ENCODE measurements at places on chromosomes 3 and 15. TPM values are rescaled to one million over a fixed set of nuclear protein-coding genes. Genes with fewer than 3 reads are reported as not detected.
A peak's percentile ranks its signal among the peaks of the same experiment; 100 is the strongest.

DGKG gene
- 7.5 TPM for total RNA-seq

DISP2 gene
- 0.25 TPM for total RNA-seq

DNA sequence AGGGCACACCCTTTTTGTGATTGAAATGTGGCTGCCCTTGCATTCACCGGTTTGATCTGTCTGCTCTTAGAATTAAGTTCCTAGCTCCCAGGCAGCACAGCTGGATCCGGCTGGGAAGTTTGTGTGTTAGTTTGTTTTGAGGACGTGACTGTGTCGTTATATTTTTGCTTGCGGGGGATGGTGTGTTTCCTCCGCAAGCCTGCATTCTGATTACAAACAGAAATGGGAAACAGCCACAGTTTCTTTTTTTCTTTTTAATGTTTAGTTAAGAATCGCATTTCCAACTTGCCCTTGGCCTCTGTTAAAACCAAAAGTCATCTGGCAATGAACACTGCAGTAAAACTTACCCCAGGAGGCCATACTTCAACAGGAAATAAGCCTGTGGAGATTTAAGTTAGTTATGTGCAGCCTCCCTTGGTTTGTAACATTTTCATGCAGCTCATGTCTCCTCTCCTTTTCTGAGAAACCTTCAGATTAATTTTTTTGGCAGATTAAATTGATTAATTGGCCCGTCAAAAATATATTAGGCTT is 888 bp downstream of the TMOD3 start:
- peaks cover 8% of the 10 kb centered on the region for H3K27me3 ChIP-seq
- no peak for DNase-seq
- peak overlapping the region; percentile 99 for H3K4me3 ChIP-seq
- peaks cover 38% of the 10 kb centered on the region for H3K4me1 ChIP-seq
- no peaks in the 10 kb centered on the region for H3K36me3 ChIP-seq

DNA sequence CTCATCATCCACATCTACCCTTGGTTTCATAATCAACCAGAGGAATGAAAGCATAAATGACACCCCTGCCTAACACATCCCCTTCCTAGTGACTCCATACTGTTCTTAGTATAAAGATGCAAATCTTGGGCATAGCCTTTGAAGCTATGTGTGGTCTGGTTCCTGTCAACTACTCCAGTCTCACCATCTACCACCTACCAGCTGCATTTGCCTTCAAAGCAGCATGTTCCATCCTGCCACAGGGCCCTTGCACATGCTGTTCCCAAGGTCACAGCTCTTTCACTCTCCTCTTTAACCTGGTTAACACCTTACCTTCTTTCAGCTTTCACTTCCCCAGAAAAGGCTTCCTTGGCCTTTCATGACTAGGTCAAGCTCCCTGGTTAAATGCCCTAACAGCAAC is 62.3 kb upstream of the ARHGEF3 start:
- DNase-seq = no peak
- H3K27ac ChIP-seq = peak overlapping the region; percentile 26
- peak overlapping the region; percentile 36 for H3K4me3 ChIP-seq
- H3K36me3 ChIP-seq = no peaks in the 10 kb centered on the region

DNA sequence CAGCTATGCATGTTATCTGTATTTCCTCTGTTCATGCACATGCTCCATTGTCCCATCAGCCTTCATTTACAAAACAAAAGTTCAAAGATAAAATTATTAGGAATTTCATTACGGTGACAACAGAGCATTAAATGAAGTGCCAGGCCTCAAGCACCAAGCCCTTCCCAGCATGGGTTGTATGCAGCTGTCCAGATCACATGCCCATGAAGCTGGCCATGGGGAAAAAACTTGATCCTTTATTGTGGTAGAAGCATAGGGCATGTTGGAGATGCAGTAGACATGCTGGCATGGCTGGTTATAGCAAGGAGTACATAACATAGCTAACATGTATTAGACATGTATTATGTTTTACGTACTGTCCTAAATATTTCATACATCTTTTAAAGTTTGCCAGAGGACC is 4.1 kb upstream of the THRB start:
- no peaks in the 10 kb centered on the region for H3K36me3 ChIP-seq
- no peak for DNase-seq
- peaks cover 9% of the 10 kb centered on the region for H3K4me1 ChIP-seq

GRCh38 chr15:48285329-48286214 is 45.7 kb upstream of the DUT start:
- no peak overlapping the region for H3K4me3 ChIP-seq
- H3K27me3 ChIP-seq = peaks cover 13% of the 10 kb centered on the region
- no peak for DNase-seq
- H3K27ac ChIP-seq = no peak overlapping the region
- H3K4me1 ChIP-seq = peaks cover 6% of the 10 kb centered on the region

DNA sequence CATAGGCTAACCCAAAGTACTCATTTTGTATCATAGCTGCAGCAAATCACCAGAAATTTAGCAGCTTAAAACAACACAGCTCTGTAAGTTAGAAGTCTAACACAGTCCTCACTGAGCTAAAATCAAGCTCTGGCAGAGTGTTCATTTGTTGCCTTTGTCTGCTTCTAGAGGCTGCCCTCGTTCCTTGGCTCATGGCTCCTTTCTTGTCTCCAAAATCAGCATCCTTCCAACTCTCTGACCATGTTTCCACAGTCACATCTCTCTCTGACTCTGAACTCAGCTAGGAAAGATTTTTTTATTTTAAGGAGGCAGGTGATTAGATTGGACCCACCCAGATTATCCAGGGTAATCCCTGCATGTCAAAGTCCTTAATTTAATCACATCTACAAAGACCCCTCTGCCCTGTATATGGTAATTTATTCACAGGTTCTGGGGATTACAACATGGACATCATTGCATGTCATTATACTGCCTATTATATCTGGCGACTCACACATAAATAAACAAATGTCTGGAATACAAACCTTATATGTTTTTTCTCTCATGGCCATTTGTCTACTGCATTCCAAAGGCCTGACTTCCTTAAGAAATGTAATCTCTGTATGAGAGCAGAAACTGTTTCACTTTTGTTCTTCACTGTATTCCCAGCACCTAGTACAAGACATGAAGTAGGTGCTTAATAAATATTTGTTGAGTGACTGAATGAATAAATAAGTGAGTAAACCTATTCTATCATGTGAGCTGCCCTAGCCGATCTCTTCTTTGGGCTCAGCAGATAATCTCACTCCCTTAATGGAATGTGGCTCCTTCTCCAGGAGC is 15.1 kb upstream of the UACA start:
- H3K27ac ChIP-seq = no peak overlapping the region
- H3K4me1 ChIP-seq = no peaks in the 10 kb centered on the region
- no peaks in the 10 kb centered on the region for H3K36me3 ChIP-seq

- H3K4me1 ChIP-seq = no peaks in the 10 kb centered on the region
- DNase-seq = no peak
- H3K27ac ChIP-seq = no peak overlapping the region
- no peak overlapping the region for H3K4me3 ChIP-seq
- H3K36me3 ChIP-seq = no peaks in the 10 kb centered on the region
These were observed 42.1 kb upstream of the RARB start for GRCh38 chr3:25385807-25386460.

DNA sequence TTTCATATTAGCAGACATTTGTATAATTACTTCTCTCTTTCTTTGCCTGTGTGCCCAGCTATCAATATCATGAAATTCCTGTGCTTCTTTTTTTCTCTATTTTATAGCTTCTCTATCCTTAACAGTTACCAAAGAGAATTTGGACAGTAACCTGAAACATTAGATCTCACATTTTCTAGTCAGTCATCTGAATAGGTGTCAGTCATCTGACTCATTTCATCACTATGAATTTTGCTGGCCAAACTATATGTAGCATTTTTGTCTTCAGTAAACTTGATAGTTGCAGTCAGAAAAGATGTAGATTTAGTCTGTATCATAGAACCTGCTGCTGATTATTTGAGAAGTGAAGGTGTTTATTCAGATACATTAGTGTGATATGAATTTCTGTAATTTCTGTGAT is 52.6 kb downstream of the HMG20A start:
- no peaks in the 10 kb centered on the region for H3K27me3 ChIP-seq
- H3K36me3 ChIP-seq = peaks cover 19% of the 10 kb centered on the region

- peaks cover 2% of the 10 kb centered on the region for H3K4me1 ChIP-seq
- no peak overlapping the region for H3K4me3 ChIP-seq
- H3K36me3 ChIP-seq = no peaks in the 10 kb centered on the region
- no peak overlapping the region for H3K27ac ChIP-seq
- no peaks in the 10 kb centered on the region for H3K27me3 ChIP-seq
- DNase-seq = no peak
These were observed 385.9 kb downstream of the RAP2B start for GRCh38 chr3:153547970-153548369.

ARHGEF26 gene
- 0.17 TPM for total RNA-seq

CACNA1D gene
- 0.26 TPM for total RNA-seq

DNA sequence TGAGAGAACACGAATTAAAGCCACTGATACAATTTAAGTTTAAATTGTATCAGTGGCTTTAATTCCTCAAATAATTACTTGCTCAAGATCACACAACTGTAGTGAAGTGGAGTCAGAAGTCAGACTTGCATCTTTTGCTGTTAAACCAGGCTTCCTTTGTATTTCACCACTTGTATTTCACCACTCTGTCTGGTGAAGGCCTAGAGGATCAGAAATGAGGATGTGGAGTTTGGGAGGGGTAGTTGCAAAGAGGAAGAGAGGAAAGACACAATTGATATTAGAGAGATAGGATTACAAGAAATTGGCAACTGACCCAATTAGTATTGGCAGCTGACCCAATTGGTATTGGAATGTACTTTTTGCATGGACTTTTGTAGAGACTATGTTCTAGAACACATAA is 288.1 kb upstream of the GPR149 start:
- no peak overlapping the region for H3K27ac ChIP-seq
- H3K4me1 ChIP-seq = no peaks in the 10 kb centered on the region
- no peak overlapping the region for H3K4me3 ChIP-seq

- no peaks in the 10 kb centered on the region for H3K4me1 ChIP-seq
- peaks cover 8% of the 10 kb centered on the region for H3K27me3 ChIP-seq
- no peak for DNase-seq
- no peak overlapping the region for H3K4me3 ChIP-seq
- no peak overlapping the region for H3K27ac ChIP-seq
These were observed 7.7 kb upstream of the DCP1A start for GRCh38 chr3:53354945-53355498.

GRCh38 chr15:82093774-82094211 is 48.0 kb upstream of the MEX3B start:
- no peak for DNase-seq
- H3K36me3 ChIP-seq = no peaks in the 10 kb centered on the region
- no peaks in the 10 kb centered on the region for H3K4me1 ChIP-seq
- no peak overlapping the region for H3K4me3 ChIP-seq

RASGRP1 gene
- 154 TPM for total RNA-seq

DNA sequence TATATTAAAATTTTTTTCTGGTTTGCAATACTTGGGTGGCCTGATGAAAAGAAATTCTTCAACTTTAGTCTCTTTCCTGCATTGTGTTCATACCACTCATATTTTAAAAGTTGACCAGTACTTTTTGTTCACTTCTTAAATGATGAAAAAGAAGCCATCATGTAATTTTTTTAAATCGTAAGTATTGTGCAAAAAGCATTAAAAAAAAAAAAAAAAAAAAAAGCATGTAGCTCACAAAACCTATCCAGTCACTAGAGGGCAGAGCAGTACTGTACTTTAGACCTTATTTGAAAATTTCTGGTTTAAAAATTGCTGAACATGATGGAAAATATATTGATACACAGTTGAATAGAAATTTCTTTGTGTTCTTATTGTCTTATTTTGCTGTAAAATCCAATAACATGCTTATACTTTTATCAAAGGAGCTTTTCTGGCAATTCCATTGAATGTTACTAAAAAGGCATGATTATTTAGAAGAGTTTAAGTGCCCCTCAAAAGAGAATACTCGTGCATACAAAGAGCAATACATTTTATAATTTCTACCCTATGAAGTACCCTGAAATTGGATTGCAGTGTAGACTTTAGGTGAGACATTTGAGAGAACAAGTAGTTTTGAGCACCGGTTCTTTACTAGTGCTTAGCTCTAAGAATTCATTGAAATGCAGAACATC is 137.7 kb downstream of the BBX start:
- DNase-seq = no peak
- no peaks in the 10 kb centered on the region for H3K27me3 ChIP-seq
- H3K4me1 ChIP-seq = peaks cover 11% of the 10 kb centered on the region
- H3K27ac ChIP-seq = no peak overlapping the region
- no peak overlapping the region for H3K4me3 ChIP-seq
- H3K36me3 ChIP-seq = no peaks in the 10 kb centered on the region

GRCh38 chr3:4729061-4729973 is 236.2 kb downstream of the ITPR1 start:
- no peak overlapping the region for H3K27ac ChIP-seq
- H3K36me3 ChIP-seq = peaks cover 32% of the 10 kb centered on the region

DNA sequence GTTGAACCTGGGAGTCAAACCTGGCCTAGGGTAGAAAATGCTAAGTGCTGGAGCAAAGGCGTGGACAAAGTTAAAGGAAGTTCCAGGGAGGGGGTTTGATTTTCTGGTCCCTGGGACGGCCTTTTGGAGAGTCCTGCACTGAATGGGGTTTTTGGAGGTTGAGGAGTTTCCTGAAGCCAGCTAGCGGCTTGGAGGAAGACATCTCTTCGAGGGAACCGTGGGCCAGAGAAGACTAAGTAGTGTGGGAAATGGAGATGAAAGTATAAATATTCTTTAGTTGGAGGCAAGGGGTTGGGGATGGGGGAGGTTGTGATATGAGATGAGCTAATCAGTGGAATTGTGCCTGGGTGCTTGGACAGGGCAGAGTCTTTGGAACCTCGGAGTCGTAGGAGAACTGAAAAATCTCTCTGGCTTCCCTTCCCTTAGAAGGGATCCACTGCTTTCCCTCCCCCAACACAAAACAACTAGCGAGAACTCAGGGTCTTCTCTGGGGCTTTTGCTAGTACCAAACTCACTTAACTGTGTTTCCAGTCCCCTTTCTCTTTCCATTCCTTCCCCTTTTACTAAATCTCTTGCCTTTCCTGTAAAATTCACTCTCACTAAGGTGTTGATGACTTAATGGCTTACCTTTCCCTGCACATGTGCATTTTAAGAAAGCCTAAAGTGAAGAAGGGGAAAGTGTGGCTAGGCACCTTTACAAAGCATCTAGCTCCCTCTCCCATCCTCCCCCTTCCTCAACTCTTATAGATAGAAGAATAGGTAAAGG is 1.0 kb downstream of the LPP start:
- no peaks in the 10 kb centered on the region for H3K27me3 ChIP-seq
- no peak for DNase-seq
- H3K27ac ChIP-seq = peak overlapping the region; percentile 95
- H3K36me3 ChIP-seq = peaks cover 5% of the 10 kb centered on the region
- peaks cover 51% of the 10 kb centered on the region for H3K4me1 ChIP-seq
- H3K4me3 ChIP-seq = peak overlapping the region; percentile 97

SCN5A gene
- not detected for total RNA-seq

Data from natural killer cell treated with Interleukin-12 subunit alpha and Interleukin-12 subunit beta and Interleukin-15 and Interleukin-18, amount 100 ng/mL, for 72 hours (primary cell).